H7 (cell line): ENCODE measurements at places on chromosomes 3 and 15. TPM values are rescaled to one million over a fixed set of nuclear protein-coding genes. Genes with fewer than 3 reads are reported as not detected.

DNA sequence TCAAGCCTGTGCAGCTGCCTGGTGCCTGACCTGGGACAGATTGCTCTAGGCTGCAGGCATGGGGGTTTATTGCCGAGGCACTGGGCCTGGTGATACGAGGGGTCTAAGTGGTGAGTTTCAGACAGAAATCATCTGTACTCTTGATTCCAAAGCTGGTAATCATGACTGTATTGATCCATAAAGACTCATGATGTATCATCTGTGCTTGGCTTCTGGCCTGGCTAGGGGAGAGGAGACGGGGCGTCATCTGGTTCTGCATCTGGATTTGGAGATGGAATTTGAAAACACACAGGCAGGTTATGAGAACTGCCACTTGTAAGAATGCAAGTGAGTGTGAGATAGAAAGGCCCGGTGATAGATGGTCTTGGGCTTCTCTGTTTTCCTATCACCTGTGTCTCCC, 337.4 kb upstream of the C2CD4B start:
- no peak for DNase-seq

The ARHGEF26 gene
- 5.4 and 6.0 TPM in 2 replicates for total RNA-seq

DNA sequence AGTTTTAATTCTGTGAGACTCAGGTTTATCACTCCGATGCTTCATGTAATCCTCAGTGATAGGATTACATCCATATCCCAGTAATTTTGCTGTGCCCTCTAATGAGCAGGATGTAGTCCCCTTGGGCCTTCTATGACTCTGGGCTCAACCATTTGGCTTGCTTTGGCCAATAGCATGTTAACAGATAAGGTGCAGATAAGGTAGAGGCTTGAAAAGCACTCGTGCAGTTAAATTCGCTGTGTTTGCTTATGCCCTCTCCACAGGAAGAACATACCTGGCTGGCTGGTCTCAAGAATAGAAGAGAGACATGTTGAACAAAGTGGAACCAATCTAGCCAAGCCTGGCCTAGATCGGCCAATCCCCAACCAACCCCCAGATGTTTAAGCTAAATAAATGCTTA, 20.1 kb downstream of the CCDC13 start:
- DNase-seq = no peak

GRCh38 chr3:142077155-142077858, 72.0 kb downstream of the TFDP2 start:
- DNase-seq = no peak

The TLR9 gene
- total RNA-seq = not detected in 2 replicates

The POPDC2 gene
- 0.59 TPM in 1 of 2 replicates, not detected in the other for total RNA-seq

- no peak for DNase-seq
Measured at GRCh38 chr15:61449186-61449702, 220.1 kb upstream of the RORA start.

The ASB14 gene
- 0.03 and 0.04 TPM in 2 replicates for total RNA-seq

DNA sequence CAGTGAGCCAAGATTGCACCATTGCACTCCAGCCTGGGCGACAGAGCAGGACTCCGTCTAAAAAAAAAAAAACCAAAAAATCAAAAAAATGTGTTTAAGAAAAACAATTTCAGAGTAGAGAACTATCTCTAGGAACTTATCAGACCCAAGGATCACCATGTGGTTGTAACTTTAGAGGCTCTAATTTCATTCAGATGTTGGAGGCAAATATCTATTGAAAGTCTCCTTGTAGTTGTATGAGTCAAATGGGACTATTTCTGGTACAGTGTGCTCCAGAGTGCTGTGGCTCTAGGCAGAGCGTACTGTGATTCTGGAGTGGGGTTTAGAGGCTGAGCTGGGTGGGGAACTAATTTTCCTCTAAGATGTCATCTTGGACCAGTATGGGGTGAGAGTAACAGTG, 398.7 kb downstream of the SHQ1 start:
- DNase-seq = no peak

The COL6A5 gene
- total RNA-seq = not detected in 2 replicates

GRCh38 chr15:97012986-97013385, 682.5 kb downstream of the NR2F2 start:
- DNase-seq = no peak

The CKMT1B gene
- 18.4 and 24.2 TPM in 2 replicates for total RNA-seq

- DNase-seq = peak; percentile 57
Measured at GRCh38 chr3:181718987-181719911, 7.5 kb downstream of the SOX2 start.

The ADAMTS9 gene
- total RNA-seq = 4.9 and 5.6 TPM in 2 replicates

DNA sequence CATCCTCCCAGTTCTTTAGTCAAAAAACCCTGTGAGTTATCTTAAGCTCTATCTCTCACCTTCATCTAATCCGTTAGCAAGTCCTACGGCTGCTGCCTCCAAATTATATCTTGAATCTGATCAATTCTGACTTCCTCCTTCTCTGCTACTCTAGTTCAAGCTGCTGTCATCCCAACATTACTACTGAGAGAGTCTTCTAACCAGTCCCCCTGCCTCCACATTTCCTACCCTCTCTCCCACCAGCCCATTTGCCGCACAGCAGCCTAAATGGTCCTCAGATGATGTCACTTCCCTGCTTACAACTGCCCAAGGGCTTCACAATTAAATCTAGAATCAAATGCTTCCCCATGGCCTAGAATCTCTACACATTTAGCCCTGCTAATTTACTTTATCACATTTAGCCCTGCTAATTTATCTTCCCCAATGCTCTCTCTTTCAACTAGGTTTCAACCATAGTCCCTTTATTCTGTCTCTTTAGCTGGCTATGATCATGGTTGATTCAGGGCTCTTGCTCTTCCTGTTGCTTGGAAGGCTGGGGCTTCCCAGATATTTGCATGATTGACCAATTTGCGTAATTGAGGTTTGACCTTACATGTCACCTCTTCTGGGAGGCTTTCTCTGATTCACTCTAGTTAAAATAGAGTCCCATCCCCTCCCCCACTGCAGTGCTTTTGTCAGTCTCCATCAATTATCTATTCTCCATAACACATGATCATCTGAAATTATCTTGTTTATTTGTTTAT, 11.0 kb upstream of the ARL14 start:
- no peak for DNase-seq

- DNase-seq = peak; percentile 2
Measured at GRCh38 chr3:197371591-197372046, 73.2 kb upstream of the DLG1 start.

- DNase-seq = no peak
Measured at GRCh38 chr3:116443191-116443661, 2.1 kb downstream of the LSAMP start.

The FRMD5 gene
- total RNA-seq = 2.4 and 6.5 TPM in 2 replicates

DNA sequence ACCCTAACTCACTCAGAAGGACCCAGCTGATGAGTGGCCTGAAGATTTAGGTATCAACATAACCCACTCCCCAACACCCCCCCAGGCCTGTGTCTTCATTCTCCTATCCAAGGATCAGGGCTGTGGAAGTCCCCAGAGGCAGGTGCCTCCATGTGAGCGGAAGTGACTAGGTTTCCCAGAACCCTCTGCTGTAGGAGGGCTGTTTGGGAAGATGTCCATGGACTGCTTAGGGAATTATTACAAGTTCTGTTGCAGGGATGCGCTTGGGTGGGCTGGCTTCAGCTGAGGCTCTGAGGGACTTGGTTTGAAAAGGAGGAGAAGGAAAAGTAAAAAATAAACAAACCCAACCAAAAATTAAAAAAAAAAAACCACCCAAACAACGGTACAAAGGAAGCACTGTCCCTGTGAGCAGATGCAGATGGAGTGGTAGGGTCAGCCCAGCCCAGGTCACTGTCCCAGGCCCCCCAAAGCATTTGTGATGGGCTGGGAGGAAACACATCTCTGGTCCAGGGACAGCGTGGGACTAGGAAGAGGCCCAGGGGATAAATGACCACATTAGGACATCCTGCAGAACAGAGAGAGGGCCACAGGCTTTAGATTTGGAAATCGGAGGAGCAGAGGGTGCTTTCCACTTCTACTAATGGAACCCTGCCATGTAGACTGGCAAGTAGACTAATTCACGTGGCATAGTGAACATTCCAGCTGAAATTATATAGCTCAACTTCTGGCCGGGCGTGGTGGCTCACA, 12.2 kb upstream of the APOD start:
- DNase-seq = no peak

GRCh38 chr3:72830452-72831223, 17.6 kb downstream of the SHQ1 start:
- no peak for DNase-seq

- peak; percentile 94 for DNase-seq
Measured at GRCh38 chr3:50550079-50550736, 17.3 kb downstream of the C3orf18 start.

The CHRM5 gene
- total RNA-seq = not detected in 2 replicates

- no peak for DNase-seq
Measured at GRCh38 chr15:25066708-25067107, 111.9 kb downstream of the SNRPN start.

DNA sequence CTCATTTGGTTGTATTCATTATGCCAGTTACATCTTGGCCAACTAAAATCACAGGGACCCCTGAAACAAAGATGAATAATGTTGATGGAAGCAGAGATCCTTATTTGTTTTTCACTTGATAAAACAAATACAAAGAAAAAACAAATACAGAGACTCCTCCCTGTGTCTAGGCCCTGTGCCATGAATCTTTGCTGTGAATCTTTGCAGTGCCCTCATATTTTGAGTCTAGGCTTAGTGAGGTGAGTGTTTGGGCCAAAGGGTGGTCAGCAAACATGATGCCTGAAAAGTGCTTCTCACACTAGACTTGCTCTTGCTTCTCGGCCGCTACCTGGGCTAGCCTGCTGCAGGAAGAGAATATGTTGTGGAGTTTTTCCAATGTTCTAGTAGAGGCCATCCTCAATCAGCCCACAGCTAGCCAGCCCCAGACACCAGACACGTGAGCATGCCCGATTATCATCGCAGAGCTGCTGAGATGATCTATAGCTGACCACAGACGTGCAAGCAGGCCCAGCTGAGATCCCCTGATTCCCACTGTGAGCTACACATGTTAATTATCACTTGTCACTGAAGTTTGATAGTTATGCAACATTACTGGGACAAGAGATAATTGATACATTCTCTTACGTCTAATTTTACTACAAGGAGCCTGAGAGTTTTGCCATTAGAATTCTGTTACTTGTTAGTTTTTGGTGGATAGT, 191.4 kb downstream of the THRB start:
- DNase-seq = no peak

- no peak for DNase-seq
Measured at GRCh38 chr15:80489030-80489594, 84.9 kb downstream of the ARNT2 start.
